Stomach (tissue), 19 donors: ENCODE measurements at places on chromosomes 7 and 10. TPM values are rescaled to one million over a fixed set of nuclear protein-coding genes. Genes with fewer than 3 reads are reported as not detected.

Gene UNC5B
- 9.4 TPM for total RNA-seq

Gene TMEM270
- total RNA-seq, result not detected

Gene CDH23
- total RNA-seq, result 8.2 TPM

Gene NPC1L1
- 4.9 TPM for total RNA-seq

Gene DMBT1
- 10.5 TPM for total RNA-seq

Gene C10orf120
- not detected for total RNA-seq

Gene KCNIP2
- 5.7 TPM for total RNA-seq

Gene RAMP3
- total RNA-seq, result 14.1 TPM
